ENCODE measurements at places on chromosomes 11 and 22.

DNA sequence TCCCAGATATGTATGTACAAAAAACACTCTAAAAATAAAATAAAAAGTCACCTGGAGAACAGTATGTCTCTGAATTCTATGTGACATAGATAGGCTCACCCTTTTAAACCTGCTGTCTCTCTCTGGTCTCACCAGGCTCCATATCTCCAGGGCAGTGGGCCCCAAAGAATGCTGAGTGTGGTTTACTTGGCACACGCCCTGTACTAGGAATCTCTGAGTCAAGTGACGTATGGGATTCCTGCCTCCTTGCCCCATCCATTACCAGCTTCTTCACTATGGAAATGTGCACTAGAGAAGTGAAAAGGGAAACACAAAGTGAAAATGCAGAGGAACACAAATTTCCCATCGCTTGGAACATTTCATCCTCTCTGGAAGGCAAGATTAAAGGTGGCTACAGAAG, 722.2 kb upstream of the TENM4 start:
- no peak for DNase-seq

- DNase-seq = no peak
These were observed 47.6 kb downstream of the LIF start for GRCh38 chr22:30198921-30199320.

- DNase-seq = no peak
These were observed 363.9 kb downstream of the TMEM135 start for GRCh38 chr11:87401653-87402052.

- no peak for DNase-seq
These were observed 37.2 kb downstream of the RCOR2 start for GRCh38 chr11:63879598-63880402.

DNA sequence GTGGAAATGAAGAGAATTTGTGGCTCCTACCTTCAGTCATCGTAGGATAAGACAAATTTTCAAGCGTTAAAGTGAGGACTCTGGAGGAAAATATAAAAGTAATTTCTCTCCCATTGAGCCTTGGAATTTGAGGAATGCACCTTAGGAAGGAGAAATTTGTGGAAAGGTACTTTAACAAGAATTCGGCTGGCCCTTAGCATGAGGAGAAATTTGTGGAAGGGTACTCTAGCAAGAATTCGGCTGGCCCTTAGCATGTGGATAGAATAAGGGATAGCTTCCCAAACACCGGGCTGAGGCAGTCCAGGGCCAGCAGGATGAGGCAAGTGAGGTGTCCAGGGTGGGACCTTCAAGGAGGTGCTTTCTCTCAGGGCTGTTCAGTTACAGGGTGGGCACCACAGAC, 33.2 kb upstream of the FAR1 start:
- DNase-seq = no peak

GRCh38 chr22:43957871-43958270, 2.6 kb downstream of the SAMM50 start:
- DNase-seq = no peak

DNA sequence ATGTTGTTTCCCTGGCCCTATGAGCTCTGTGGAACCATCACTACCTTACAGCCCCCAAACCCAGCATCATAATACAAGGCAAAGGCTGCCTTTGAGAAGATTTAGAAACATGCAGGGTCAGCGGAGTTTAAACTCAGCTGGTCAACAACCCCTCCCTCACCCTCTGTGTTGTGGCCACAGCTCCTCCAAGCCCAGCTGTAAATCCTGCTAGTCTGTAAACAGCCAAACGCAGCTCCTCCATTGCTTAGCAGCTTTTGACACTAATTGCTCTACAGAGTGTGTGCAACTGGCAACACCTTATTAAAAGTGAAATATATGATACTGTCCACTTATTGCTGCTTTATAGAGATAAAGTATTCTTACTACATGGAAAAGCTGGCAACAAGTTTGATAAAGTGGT, 29.1 kb downstream of the OPCML start:
- DNase-seq = no peak

GRCh38 chr11:109039611-109040010, 374.7 kb downstream of the DDX10 start:
- DNase-seq = no peak

GRCh38 chr11:116791813-116792143, at the start of gene APOA5:
Gene APOA5, minus strand, starts transcription at chr11:116791879. Its CDS starts 19 bp downstream, at chr11:116791860.
- DNase-seq = no peak

DNA sequence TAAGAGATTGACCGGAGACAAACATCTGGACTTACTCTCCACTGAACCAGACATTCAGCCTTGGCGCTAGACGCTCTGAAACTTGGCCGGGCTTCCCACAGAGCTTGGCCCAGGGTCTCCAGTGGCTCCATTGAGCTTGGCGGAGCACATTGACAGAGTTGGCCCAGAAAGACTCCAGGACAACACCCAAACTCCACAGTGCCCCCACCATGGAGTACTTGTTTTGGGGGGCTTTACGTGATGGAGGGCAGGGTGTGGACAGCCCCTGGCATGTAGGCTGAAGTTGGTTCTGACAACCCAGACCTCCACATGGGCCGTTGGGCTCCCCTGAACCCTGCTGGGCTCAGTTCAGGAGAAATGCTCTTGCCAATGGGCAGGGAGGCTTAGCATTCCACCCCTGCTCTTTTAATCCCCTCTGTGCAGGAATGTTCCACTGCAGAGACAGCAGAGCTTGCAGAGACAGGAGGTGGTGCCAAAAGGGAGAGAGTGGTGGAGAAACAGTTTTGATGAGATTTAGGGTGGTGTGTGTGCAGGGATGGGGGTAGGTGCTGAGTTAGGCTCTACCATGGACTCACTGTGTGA, 102.4 kb upstream of the TIMP3 start:
- DNase-seq = no peak

DNA sequence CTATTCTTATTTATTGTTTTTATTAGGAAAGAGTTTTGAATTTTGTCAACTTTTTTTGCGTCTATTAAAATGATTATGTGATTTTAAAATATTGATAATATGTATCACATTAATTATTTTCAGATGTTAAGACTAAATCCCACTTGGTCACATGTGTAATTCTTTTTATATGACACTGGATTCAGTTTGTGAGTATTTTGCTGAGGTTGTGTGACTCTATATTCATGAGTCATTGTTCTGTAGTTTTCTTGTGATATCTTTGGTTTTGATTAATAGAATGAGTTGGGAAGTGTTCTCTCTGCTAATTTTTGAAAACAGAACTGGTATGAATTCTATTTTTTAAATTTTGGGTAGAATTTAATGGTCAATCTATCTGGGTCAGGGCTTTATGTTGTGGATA, 317.9 kb downstream of the ETS1 start:
- no peak for DNase-seq

DNA sequence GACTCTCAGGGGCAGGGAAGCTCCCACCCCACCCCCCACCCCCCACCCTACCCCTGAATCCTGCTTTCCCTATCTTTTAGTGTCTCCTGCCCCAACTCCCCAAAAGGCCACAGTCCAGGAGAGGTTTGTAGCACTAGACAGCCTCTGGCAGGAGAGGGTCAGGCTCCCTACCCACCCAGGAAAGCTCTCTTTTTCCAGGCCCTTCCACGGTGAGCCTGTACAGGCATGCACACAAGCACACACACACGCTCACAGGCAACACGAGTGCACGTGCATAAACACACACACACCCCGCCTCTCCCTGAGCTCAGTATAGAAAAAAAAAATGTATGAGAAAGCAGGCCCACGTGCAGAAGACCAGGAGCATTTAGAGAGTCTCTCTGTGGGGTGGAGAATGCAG, 414.0 kb downstream of the MN1 start:
- DNase-seq = no peak

GRCh38 chr22:33328789-33329296, 270.7 kb upstream of the SYN3 start:
- DNase-seq = no peak

GRCh38 chr11:131136486-131136885, 220.2 kb upstream of the SNX19 start:
- no peak for DNase-seq

DNA sequence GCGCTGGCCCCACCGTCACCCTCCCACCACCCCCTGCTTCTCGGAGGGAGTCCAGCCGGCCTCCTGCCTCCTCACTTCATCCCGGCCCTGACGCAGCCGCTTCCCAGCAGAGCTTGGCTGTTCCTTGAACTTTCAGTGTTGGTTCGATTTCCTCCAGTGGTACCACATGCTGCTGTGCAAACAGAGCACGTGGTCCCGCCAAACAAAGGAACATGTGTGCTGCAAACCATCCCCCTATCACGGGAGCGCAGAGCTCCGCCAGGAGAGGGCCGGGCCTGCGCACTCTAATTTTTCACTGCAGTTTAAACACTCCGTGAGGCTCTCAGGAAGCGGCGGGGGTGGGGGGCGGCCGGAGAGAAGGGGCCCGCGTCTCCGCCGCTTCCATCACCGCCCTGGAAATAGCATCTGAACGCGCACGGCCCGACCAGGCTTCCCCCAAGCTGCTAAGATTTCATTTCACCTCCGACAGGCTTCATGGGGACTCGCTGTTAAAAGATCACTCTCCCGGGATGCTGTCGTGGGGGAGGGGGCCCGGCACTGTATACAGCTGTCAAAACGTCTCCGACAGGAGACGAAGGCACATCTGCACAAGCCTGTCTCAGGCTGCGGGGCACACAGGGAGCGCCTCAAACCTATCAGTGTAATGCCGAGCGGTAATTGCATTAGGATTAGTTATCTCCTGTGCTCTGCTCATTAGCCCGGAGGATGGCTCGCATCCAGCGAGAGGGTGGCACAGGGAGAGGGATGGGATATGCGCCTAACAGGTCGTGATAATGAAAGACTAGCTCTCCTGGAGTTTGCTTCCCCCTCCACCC, 269.9 kb upstream of the SORL1-AS1 start:
- DNase-seq = no peak

- no peak for DNase-seq
These were observed 1.1 kb upstream of the MTMR2 start for GRCh38 chr11:95925011-95925410.

DNA sequence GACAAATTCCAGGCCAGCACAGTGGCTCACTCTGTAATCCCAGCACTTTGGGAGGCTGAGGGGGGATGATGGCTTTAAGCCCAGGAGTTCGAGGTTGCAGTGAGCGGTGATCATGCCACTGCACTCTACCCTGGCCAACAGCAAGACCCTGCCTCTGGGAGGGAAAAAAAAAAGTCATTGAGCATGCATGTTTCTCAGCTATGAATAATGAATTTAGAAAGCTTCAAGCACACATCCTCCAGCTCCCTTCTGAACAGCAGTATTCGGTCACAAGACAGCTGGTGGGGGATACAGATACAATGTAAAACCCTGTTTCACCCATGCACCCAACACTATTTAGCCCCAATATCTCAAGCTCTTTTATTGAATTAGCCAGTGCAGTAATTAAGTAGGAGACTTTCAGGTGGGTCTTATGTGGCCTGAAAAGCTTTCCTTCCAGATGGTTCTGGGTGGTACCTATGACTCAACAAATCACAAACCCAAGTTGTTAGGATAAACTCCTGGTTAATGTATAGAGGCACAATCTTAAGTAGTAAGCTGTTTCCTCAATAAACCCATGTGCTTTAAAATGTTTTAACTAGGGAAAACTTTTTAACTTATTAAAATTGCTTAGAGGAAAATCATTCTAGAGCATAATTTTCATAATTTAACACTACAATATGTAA, 13.4 kb downstream of the PRDM10 start:
- no peak for DNase-seq

All from T-helper 2 cell treated with Interferon-gamma antibody and Interleukin-4, amounts not matched to agents 5 μg/mL and 100 μg/mL, for 36 hours (primary cell).